NCI-H2171 treated with DMSO at 0.1 percent for 48 hours (cell line): ENCODE measurements at places on chromosomes 7 and 10.

DNA sequence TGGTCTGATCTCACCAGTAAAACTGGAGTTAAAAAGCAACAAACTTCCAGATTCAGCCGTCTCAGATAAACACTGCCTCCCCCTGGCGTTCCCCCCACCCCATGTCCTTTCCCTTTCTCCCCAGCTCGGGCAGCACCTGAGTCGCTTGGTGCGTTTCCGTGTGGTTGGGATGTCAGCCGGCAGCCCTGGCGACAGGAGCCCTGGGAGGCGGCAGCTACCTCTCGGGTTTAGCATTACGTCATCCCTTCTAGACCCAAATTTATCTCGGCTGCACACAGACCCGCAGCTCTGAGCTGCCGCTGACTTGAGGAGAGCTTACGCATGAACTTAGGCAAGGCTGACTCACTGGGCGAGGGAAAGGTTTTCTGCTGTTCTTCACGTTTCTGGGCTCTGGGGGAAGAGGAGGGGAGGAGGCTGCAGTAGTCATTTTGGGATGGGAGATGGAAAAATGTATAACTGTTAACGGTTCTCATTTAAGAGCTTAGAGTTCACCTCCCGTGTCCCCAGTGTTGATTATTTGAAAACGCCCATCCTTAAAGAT, 14.4 kb downstream of the MXI1 start:
- DNase-seq, result peak; percentile 70

- DNase-seq, result peak; percentile 4
These were observed 22.0 kb downstream of the PRTFDC1 start for GRCh38 chr10:24930427-24930826.

- no peak for DNase-seq
These were observed 82.8 kb upstream of the COL13A1 start for GRCh38 chr10:69718951-69719350.

- DNase-seq, result no peak
These were observed 55.6 kb upstream of the CAMK2B start for GRCh38 chr7:44380831-44381493.

DNA sequence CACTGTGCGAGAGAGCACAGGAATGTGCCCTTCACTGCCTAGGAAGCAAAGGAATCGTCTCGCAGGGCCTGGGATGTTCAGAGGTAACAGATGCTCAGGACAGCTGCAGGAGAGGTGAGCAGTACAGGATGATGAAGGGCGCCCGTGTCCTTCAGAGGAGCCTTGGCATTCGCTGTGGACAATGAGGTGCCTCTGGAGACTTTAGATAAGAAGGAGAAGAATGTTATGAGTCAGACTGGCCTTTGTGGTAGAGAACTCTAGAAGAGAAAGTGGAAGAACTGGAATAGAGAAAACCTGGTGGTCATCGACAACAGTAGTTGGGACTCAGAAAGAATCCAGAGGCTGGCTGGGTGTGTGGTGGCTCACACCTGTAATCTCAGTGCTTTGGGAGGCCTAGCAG, 64.4 kb upstream of the LEP start:
- no peak for DNase-seq
